ENCODE measurements at places on chromosomes 3 and 15. TPM values are rescaled to one million over a fixed set of nuclear protein-coding genes. Genes with fewer than 3 reads are reported as not detected.

CCDC191 gene
- 0.11 TPM for total RNA-seq

FGF12 gene
- not detected for total RNA-seq

SNX22 gene
- 1.8 TPM for total RNA-seq

PLXNA1 gene
- total RNA-seq = 59.9 TPM

STAC gene
- total RNA-seq = not detected

PLOD2 gene
- total RNA-seq = 0.69 TPM

- no peak for DNase-seq
These were observed 129.0 kb downstream of the RPL22L1 start for GRCh38 chr3:170740726-170741591.

GRCh38 chr15:66897416-66897815 lies 168.0 kb upstream of the SMAD3 start:
- DNase-seq = no peak

DNA sequence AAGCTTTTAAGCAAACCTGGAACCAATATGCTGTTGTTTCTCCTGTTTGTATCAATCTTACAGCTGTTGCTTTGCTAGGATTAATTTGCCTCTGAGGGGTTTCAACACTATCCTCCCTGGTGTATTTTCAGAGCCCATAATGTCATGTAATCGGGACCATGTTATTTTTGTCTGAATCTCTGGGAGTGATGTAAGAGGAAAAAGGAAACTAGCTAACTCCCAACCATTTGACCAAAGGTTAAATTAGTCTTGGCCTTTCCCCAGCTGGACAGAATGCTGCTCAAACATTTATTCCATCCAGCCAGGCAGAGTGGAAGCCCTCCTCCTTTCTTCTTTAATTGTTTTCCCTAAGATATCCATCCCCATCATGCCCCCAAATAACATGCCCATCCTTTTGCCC lies 142.2 kb downstream of the ALDH1A2 start:
- DNase-seq = no peak

DNA sequence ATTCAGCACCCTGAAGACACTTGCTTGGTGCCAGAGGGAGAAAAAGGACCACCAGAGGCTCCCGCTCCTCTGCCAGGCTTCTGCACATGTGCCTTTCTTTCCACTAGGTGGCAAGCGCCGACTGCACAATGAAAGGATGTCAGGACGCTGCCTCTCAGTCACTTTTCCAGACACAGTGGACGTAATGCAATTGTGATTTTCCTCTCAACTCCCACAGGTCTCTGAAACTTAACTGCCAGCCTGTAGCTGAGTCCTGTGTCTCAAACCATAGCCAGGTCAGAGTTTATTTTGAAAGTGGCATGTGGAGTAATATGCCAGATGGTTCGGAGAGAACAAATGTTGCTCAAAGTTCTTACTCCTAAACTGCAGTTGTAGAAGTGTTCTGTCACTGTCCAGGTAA lies 162.9 kb downstream of the ITPR1 start:
- DNase-seq = peak; percentile 82

DNA sequence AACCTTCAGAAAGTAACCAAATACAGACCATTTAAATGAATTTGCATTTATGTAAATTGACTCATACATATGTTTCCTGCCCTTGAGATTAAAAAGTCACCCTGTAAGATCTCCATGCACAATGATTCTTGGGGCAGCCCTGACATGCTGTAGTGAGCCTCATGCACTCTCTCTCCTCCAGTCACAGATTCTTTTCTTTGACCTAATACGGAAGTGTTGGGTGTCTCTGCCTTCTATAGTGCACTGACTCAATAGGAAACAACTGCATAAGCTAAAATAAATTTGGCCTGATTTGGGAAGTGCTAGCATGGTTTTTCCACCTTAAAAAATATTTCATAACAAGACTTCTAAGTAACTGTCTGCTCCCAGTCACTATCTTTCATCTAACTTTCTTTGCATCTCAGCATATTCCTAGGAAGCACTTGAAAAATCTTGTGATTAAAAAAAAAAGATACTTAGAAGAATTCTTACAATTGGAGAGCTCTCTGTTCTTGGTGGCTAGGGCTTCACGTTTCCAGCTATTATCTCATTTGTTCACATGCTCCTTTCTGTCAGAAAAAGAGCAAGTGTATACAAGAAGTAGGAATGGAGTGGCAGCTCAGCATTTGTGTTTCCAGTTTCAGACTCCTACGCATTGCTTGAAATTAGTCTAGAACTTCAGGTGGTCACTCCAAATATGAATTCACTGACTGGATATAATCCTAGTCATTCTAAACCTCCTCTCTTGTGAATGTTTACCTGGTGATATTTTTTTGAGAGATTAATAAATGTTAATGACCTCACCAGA lies 207.9 kb upstream of the COL8A1 start:
- no peak for DNase-seq

DNA sequence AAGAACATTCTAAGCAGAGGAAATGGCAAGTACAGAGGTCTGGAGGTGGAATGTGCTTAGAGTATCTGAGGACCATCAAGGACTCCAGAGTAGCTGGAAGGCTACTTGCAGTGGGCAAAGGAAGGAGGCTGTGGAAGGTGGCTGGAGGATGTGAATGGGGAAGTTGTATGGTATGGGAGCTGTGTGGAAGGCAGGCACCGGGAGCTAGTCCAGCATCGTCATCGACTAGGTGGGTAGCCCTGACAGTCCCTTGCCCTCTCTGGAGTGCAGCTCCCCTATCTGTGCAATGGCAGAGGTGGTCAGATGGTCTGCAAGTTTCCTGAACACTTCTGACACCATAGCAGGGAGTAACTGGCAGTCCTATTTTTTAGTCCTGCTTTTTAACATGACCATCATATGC lies 19.3 kb downstream of the CCDC13 start:
- no peak for DNase-seq

DNA sequence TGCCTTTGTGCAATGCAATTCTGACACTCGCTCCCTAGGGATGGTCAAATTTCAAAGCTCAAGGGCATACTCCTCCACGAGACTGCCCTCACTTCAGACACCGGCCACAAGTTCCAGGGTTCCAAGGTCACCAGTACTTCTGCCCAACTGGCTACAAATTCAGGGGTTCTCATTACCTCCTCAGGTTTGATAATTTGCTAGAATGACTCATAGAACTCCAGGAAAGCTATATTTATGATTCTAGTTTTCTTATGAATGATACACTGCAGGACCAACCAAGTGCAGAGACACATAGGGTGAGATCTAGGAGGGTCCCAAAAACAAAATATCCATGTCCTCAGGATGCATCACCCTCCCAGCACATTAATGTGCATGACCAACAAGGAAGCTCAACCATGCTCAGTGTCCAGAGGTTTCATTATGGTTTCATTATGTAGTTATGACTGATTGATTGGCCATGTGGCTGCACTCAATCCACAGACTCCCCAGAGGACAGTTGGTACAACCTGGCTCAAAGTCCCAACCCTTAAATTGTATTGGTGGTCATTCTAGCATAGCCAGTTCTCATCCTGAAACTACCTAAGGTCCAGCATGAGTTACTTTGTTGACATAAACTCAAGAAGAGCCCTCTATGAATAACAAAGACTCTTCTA lies 170.4 kb upstream of the LRRN1 start:
- DNase-seq = no peak

DNA sequence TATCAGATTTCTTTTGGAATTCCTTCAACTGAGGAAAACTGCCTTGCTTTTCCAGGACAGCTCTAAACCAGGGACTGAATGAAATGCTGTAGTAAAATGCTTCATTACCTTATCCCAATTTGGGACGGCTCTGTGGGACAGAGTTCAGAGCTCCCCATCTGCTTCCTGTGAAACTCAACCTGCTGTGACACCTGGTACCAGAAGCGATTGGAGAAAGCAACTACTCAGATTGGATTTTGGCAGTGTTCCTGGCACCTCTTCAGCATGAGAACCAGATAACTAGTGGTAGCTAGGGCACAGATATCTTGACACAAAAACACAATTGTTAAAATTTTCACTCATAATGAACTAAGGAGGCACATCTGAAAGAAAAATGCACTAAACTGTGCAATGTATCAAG lies 539.1 kb downstream of the SI start:
- DNase-seq = no peak

DNA sequence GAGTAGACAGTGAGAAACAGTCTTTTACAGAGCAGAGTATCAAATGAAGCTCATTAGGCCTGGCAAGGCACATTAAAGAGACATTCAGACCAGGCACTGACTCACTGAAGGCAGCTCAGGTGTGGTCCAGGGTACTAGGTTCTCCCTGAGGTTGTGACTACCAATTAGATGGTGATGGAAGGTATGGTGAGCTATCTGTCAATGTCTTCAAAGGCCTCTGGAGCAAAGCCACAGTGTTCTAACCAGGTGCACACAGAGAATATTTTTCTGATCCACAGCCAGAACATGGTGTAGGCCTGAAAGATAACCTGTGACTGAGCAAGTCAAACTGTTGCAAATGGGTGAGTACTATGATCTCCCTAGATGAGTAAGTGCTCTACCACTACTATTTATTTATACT lies 51.5 kb downstream of the EOMES start:
- no peak for DNase-seq

- no peak for DNase-seq
These were observed 82.0 kb downstream of the VPS13C start for GRCh38 chr15:61978225-61978624.

GRCh38 chr3:190709351-190709773 lies 153.1 kb downstream of the GMNC start:
- no peak for DNase-seq

DNA sequence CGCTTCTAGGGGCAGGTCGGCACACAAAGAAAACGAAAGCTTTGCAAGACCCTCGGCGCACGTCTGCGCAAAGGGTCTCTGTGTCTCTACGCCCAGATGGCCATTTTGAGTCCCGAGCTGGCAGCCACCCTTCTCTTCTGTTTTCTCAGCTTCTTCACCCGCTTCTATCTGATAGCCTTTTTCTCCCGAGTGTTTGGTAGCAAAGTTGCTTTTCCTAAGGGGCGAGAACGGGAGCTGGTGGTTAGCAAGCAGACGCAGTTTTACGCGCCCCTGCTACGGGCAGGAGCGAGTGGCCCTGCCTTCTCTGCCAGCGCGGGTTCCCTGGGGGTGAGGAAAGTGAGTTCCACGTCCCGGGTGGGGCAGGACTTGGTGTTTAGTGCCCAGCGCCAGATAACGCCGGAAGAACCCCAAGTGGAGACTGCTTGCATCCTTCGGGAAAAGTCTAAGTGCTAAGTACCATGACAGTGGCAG lies 2.9 kb upstream of the MKRN2 start:
- peak; percentile 51 for DNase-seq

GRCh38 chr3:2837910-2838309 lies 272.3 kb downstream of the IL5RA start:
- no peak for DNase-seq

DNA sequence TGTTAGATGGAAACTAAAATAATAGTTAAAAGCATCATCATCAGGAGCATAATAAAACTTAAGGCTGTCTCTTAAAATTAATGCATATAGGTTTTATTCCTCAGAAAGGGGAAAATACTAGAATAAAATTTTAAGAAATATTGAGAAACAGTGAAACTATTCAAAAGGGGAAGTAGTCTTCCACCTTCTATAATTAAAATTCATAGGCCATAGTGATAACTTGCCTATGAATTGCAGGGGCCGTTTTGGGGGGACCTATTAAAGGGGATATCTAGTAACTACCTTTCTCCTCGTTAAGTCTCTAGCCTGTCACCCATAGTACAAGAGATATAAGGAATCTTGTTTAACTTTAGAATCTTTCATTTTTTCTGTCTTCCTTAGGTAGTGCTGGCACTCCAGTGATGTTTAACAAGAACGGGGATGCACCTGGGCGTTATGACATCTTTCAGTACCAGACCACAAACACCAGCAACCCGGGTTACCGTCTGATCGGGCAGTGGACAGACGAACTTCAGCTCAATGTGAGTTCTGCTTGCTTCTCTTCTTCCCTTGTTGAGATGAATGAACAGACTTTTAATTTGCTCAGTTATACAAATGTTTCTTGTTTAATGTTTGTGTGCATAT lies 600.4 kb downstream of the GRM7 start:
- no peak for DNase-seq

GRCh38 chr3:62249855-62250543 lies 123.4 kb downstream of the FEZF2 start:
- DNase-seq = no peak
